Central memory CD8-positive, alpha-beta T cell (primary cell): ENCODE measurements at places on chromosomes 3 and 15.

- peaks cover 55% of the 10 kb centered on the region for H3K36me3 ChIP-seq
- H3K4me3 ChIP-seq, result no peak overlapping the region
- no peaks in the 10 kb centered on the region for H3K27me3 ChIP-seq
- DNase-seq, result no peak
Observed at GRCh38 chr15:44566155-44566540, 29.2 kb downstream of the EIF3J start.

DNA sequence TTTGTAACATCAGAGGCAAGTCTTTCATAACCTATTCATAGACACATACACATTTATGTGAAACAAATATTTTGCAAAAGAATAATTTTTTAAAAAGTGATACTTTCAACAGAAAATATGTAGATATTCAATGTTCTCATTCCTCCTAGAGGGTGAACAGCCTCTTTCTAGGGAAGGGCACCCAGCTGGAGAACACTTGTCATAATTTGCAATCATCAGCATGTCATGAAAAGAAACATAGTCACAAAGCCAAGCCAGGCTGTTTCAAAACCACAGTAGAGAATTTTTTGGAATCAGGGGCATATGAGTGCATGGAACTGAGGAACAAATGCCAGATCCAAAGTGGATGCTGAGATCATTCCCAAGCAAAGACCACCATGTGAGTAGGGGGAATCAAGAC lies 406.9 kb upstream of the ADAMTS9 start:
- H3K27ac ChIP-seq, result no peak overlapping the region
- H3K4me1 ChIP-seq, result no peaks in the 10 kb centered on the region
- no peaks in the 10 kb centered on the region for H3K36me3 ChIP-seq
- H3K27me3 ChIP-seq, result no peaks in the 10 kb centered on the region
- DNase-seq, result no peak

- H3K4me3 ChIP-seq, result no peak within 1 kb of the TSS
- peaks cover 6% of the 10 kb centered on the region for H3K4me1 ChIP-seq
- H3K36me3 ChIP-seq, result peaks cover 2% of the 10 kb centered on the region
- DNase-seq, result no peak
Observed at GRCh38 chr3:114178770-114179368, at the start of gene DRD3. Gene DRD3 (minus strand): TSS chr3:114179052. CDS start chr3:114171992, 7,060 bp downstream.

DNA sequence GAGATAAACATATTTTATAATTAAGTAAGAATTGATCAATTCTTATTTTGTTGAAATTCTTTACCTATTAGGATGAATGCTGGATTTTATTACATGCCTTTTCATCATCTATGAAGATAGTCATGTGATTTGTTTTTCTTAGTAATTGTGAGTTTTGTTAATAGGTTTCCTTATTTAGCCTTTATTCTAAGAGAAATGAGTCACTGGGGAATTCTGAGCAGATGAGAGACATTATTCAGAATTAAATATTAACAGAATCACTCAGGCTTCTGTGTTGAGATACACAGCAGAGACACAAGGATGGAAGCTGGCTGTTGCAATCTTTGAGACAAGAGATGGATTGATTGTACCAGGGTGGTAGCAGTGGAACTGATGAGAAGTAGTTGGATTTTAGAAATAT lies 7.4 kb upstream of the ANO10 start:
- no peaks in the 10 kb centered on the region for H3K36me3 ChIP-seq
- H3K4me1 ChIP-seq, result no peaks in the 10 kb centered on the region
- H3K4me3 ChIP-seq, result no peak overlapping the region
- no peak for DNase-seq
- no peak overlapping the region for H3K27ac ChIP-seq
- peaks cover 26% of the 10 kb centered on the region for H3K27me3 ChIP-seq

DNA sequence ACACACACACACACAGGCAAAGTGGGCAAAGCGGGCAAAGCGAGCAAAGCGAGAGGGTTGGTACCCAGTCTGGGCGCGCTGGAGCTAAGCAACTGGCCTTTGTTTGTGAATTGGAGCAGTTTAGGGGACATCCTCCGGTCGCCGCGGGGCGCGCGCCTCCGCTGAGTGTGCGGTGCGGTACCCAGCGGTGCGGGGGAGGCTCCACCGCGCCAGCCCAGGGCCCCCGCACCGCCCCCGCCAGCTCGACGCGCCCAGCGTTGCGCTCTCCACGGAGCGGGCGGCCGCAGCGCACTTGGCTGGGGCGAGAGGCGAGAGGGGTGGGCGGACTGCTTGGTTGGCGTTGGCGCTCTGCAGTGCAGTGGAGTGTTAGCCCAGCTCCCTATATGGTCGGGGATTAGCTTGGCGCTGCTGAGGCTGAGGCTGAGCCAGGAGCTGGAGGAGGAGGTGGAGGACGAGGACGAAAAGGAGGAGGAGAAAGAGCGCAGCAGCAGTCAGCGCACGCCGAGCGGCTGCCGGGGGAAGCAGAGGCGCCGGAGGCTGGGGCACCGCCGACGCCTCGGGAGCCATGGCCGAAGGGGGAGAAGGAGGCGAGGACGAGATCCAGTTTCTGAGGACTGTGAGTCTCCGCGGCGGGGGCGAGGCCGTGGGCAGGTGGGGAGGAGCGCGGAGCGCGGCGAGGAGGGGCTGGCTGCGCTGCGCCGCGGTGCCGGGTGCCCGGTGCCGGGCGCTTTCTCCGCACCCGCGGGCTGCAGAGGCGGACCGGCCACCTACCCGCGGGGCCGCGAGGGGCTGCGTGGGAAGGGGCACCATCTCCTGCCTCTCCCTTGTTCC lies at the start of gene RYR3:
Gene RYR3, plus strand, starts transcription at position 487 of the 831 bp plus-strand sequence. Its CDS starts 79 bp downstream, at position 566.
- H3K36me3 ChIP-seq, result no peaks in the 10 kb centered on the region
- no peak for DNase-seq
- H3K4me3 ChIP-seq, result peak within 1 kb of the TSS; percentile 33
- no peak within 1 kb of the TSS for H3K27ac ChIP-seq
- peaks cover 64% of the 10 kb centered on the region for H3K27me3 ChIP-seq
- no peaks in the 10 kb centered on the region for H3K4me1 ChIP-seq

- peaks cover 13% of the 10 kb centered on the region for H3K36me3 ChIP-seq
- H3K27ac ChIP-seq, result peak overlapping the region; percentile 91
- H3K27me3 ChIP-seq, result no peaks in the 10 kb centered on the region
- DNase-seq, result no peak
- peaks cover 28% of the 10 kb centered on the region for H3K4me1 ChIP-seq
Observed at GRCh38 chr3:111979434-111980038, 710 bp downstream of the ABHD10 start.

GRCh38 chr3:185936814-185937688 lies 763 bp downstream of the TRA2B start:
- H3K4me3 ChIP-seq, result peak overlapping the region; percentile 100
- H3K36me3 ChIP-seq, result peaks cover 33% of the 10 kb centered on the region
- peaks cover 52% of the 10 kb centered on the region for H3K4me1 ChIP-seq
- H3K27me3 ChIP-seq, result no peaks in the 10 kb centered on the region
- DNase-seq, result peak; percentile 79

- no peaks in the 10 kb centered on the region for H3K27me3 ChIP-seq
- DNase-seq, result peak; percentile 56
- H3K27ac ChIP-seq, result no peak overlapping the region
- H3K4me1 ChIP-seq, result peaks cover 57% of the 10 kb centered on the region
- H3K36me3 ChIP-seq, result peaks cover 9% of the 10 kb centered on the region
Observed at GRCh38 chr3:71064956-71065763, 518.4 kb downstream of the FOXP1 start.

DNA sequence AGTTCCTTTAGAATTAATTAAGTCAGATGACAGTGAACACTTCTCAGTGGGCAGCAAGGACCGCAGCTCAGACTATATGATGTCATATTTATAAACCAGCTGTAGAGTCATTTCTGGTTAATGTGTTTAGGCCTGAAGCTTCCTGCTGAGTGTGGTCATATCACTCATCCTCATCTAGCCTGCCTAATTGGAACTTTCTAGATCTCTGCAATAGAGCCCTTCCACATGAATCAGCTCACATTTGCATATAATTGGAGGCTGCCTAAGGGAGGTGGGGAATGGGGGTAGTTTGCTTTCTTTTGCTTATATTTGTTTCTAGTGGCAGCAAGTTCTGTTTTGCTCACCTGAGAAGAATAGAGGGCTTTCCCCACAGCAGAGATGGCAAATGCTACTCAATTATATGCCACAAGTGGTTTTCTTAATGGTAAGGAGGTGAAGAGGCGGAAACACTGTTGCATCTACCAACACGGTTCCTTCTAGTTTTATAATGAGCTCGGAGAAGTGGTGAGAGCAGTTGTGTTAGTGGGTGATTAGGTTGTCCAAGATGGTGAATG lies 148.1 kb downstream of the KLHL25 start:
- H3K4me1 ChIP-seq, result peaks cover 49% of the 10 kb centered on the region
- H3K27ac ChIP-seq, result peak overlapping the region; percentile 98
- H3K36me3 ChIP-seq, result peaks cover 31% of the 10 kb centered on the region
- H3K27me3 ChIP-seq, result no peaks in the 10 kb centered on the region

GRCh38 chr3:158668506-158668905 lies 3.9 kb downstream of the LXN start:
- H3K36me3 ChIP-seq, result peaks cover 30% of the 10 kb centered on the region
- H3K4me1 ChIP-seq, result peaks cover 30% of the 10 kb centered on the region
- no peaks in the 10 kb centered on the region for H3K27me3 ChIP-seq
- peak overlapping the region; percentile 75 for H3K27ac ChIP-seq
- no peak for DNase-seq

DNA sequence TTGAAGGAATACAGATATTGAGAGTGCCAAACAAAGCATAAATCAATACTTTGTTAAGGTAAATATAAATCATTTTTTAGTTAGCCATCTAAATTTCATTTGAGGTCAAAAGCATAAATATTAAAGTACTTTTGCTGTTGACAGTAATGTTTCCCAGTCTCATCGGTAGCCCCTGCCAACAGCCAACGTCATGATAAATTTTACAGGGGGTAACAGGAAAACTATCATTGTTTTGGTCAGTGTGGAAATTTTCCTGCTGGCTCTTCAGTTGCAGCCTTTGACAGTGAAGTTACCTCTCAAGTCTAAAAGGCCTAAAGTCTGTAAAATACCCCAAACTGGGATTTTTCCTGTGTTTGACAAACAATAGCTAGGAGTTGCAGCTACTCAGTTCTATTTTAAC lies 37.3 kb upstream of the TTC14 start:
- H3K4me1 ChIP-seq, result no peaks in the 10 kb centered on the region
- no peak overlapping the region for H3K4me3 ChIP-seq
- DNase-seq, result no peak
- H3K27ac ChIP-seq, result no peak overlapping the region

GRCh38 chr15:69138963-69139362 lies 21.5 kb upstream of the GLCE start:
- no peak overlapping the region for H3K27ac ChIP-seq
- DNase-seq, result no peak
- H3K4me3 ChIP-seq, result no peak overlapping the region
- H3K4me1 ChIP-seq, result no peaks in the 10 kb centered on the region
- peaks cover 69% of the 10 kb centered on the region for H3K27me3 ChIP-seq
- no peaks in the 10 kb centered on the region for H3K36me3 ChIP-seq
